ENCODE measurements at places on chromosomes 3 and 15.

GRCh38 chr3:7879572-7879971 lies 622.1 kb upstream of the LMCD1 start:
- no peak for DNase-seq

GRCh38 chr15:96338766-96339618 lies 8.5 kb downstream of the NR2F2 start:
- no peak for DNase-seq

DNA sequence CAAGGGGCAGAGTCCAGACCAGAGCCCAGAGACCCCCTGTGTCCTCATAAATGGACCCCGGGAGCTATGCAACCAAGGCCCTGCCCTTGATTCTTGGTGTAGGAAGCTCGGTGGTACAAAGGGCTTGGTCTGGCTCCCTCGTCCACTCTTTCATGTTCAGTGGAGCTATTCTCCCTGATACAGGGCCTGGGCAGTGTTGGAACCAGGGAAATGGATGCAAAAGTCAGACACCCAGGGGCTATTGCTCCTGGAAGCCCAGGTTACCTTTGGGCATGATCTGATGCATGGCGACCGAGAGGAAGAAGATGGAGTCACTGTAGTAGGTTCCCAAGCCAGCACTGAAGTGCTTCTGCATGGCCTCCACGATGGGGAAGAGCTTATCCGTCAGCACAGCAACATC lies 44.5 kb downstream of the XXYLT1 start:
- DNase-seq, result no peak

GRCh38 chr3:18546632-18547031 lies 121.5 kb upstream of the SATB1 start:
- no peak for DNase-seq
